ENCODE measurements at places on chromosomes 6 and 20.
A peak's percentile ranks its signal among the peaks of the same experiment; 100 is the strongest.

DNA sequence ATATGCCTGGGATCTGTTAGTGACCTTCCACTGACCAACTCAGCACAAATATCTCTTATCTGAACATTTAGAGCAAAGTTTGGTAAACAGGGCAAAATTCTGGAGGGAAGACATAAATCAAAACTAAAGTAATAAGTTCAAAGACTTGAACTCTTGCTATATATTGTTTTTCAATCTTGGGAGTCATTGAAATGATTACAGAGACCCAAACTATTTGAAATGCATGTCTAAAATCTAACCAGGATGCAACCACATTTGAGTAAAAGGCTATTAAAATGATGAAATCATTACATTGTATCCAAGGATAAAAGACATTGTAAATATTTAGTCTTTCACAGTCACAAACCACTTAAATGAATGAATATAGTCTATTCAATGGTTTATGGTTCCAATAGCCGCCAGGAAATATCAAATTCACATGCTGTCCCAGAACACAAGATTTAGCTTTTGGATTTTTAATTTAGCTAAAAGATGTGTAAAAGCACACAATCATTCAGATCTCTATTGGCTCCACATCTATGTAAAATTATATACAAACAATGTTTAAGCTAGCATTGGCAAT is 256.6 kb upstream of the EPHA7 start:
- no peak for DNase-seq

- DNase-seq = no peak
Observed at GRCh38 chr6:105273589-105273988, 93.8 kb upstream of the POPDC3 start.

- no peak for DNase-seq
Observed at GRCh38 chr20:24604966-24605665, 135.7 kb downstream of the SYNDIG1 start.

DNA sequence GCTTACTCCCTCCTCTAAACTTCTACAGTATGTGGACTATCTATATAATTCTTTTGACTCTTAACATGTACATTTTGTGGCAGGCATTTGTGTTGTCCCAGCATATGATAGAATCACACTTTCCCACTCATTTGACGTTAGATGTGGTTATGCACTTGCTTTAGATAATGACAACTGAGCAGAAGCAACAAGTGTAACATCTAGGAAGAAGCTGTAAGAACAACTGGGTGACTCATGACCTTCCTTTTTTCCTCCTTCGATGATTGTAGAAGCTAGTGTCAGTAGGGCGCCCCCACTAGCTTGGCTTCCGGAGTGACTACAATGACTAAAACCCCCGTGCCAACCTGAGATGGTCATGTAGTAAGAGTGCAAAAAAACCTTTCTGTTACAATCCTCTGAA is 74.6 kb upstream of the CEP85L start:
- DNase-seq = peak; percentile 71

- no peak for DNase-seq
Observed at GRCh38 chr20:3902446-3902845, 13.3 kb downstream of the PANK2 start.

DNA sequence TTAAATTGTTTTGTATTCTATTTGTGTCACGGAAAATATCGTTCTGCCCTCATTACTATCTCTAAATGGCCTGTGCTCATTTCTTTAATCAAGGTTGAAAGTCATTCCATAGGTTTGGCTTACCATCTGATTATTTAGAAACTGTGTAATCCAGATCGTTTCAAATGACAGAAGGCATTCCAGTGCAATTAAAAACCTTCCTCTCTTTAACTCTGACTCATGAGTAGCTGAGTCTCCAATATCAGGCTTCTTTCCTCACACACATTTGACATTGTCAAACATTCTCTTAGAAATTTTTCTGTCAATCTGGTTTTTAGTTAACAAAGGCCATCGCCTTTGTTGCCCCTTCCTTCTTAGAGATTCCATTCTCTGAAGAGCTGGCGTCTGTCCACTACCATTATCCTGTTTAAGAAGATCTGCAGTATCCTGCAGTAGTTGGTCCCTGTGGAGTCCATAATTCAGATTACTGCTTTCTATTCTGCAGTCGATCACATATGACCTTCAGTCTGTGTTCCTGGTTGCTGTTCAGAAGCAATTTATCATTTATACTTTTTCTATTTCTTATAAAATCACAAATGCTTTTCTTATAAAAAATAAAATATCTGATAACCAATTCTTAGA is 3.9 kb upstream of the TRDN start:
- DNase-seq = no peak

- no peak for DNase-seq
Observed at GRCh38 chr6:97626671-97627441, 343.8 kb upstream of the MMS22L start.

GRCh38 chr6:2857580-2858337 is 16.1 kb upstream of the SERPINB1 start:
- no peak for DNase-seq

- DNase-seq = no peak
Observed at GRCh38 chr6:51936531-51937290, 150.7 kb downstream of the PKHD1 start.

DNA sequence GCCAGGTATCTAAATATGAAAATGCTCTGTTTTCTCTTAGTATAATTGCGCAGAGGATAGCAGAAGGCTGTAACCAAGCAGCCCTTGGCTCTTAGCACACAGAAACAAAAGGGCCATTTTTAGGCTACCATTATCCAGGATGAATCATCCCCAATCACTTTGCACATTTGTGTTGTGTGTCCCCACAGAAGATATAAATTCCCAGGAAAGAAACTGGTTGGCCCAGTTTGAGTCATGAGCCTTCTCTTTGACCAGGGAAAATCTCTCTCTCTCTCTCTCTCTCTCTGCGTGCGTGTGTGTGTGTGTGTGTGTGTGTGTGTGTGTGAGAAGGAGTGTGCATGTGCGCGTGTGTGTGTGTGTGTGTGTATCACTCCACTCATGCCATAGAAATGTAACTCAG is 178.5 kb downstream of the FRK start:
- DNase-seq = no peak

DNA sequence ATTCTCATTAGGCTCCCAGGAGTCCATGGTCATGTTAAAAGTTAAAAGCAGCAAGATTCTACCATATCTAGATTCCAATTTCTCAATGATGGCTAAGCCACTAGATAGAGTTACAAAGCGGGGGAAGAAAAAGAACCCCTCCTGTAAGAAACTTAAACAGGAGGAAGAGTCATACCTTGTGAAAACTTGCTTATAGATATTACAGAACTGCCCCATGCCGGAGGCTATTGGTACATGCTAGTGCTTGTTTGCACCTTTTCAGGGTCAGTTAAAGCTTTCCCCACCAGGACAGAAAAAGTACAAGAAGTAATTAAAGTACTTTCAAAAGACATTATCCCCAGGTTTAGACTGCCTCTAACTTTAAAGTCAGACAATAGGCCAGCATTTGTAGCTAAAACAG is 15.5 kb upstream of the GSTA3 start:
- DNase-seq = no peak

- DNase-seq = no peak
Observed at GRCh38 chr6:50820869-50821264, 2.2 kb downstream of the TFAP2B start.

DNA sequence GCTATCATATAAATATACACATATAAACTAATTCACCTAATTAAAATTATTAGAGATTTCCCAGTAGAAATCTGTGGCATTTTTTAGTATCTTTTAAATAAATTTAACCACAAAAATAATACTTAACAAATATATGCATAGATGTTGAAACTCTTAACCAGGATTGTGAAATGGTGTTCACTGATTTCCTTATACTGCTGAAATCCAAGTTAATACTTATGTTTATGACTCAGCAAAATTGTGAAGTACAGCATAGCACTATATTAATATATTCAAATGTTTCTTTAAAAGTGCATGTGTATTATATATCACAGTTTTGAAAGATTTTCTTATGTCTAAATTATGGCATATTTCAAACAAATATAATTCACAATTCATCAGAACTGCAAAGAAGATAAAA is 328.2 kb upstream of the MANEA start:
- DNase-seq = no peak

DNA sequence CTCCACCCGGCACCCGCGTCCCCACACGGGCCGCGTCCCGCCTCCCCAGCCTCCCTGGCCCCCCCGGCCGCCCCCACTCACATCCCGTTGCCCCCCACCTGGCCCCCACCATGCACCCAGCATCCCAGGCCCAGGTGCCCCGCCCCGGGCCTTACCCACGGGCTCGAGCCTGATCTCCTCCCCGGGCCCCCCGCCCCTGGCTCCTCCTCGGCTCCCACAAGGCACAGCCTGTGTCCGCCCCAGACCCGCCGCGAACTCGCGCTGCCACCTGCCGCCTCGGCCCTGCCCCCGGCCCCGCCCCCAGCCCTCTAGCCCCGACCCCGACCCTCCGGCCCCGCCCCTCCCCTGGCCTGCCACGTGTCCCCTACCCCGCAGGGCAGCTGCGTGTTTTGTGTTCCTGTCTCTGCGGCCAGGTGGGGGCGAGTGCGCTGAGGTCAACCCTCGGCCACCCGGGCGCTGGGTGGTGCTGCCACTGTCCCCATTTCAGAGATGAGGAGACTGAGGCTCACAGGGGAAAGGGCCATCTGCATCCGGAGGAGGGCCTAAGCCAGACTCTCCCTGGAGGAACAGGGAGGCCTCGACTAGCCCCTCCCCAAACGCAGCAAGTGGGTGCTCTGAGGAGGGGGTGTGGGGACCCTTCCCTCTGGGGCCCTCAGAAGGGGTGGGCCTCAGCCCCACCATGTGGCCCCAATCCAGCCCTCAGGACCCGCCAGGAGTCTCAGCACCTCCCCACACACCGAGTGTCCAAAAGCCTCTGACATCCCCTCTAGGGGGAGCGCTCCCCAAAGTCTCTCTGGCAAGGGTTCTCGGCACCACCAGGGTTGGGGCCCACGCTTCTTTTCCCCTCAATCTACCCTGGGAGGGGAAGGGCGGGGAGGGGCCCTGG is 99.8 kb downstream of the TAF4 start:
- DNase-seq = no peak

DNA sequence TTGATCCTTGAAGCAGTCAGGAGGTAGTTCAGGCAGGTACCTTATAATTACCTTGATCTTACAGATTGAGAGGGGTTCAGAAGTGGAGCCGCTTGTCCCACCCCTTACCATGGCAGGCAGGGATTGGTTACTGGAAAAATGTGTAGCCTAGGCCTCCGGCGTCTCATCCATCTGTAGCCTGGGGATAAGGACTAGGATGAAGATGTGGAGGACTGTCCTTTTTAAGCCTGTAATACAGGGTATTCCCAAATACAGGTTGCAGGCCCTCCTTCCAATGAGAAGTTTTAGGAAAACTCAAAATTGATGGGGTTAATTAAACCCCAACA is 2.8 kb downstream of the HMGA1 start:
- no peak for DNase-seq

GRCh38 chr20:8646033-8646441 is 422.9 kb upstream of the PLCB4 start:
- DNase-seq = no peak

GRCh38 chr6:165266621-165267020 is 42.8 kb downstream of the C6orf118 start:
- no peak for DNase-seq

DNA sequence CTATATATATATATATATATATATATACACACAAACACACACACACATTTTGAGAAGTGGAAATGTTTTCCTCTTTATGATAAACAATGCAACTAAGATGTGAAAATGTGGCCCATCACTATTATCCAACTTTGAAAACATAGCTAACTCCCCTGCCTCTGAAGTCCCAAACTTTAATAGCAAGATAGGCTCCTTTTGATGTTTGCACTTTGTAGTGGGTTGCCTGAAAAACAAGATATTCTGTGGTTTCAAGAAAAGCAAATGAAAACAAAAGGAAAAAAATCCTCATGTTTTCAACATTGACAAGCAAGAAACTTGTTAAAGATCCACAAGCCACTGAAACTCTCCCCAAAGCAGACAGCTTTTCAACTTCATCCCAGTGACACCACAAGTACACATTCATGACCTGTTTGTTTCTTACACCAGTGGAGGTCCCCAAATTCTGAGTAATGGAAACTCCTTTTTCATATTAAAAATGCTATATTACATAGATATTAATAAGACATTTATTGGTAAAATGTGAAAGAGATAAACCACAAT is 90.0 kb downstream of the IPCEF1 start:
- DNase-seq = no peak

GRCh38 chr20:35120012-35120701 is 27.0 kb downstream of the EDEM2 start:
- no peak for DNase-seq

DNA sequence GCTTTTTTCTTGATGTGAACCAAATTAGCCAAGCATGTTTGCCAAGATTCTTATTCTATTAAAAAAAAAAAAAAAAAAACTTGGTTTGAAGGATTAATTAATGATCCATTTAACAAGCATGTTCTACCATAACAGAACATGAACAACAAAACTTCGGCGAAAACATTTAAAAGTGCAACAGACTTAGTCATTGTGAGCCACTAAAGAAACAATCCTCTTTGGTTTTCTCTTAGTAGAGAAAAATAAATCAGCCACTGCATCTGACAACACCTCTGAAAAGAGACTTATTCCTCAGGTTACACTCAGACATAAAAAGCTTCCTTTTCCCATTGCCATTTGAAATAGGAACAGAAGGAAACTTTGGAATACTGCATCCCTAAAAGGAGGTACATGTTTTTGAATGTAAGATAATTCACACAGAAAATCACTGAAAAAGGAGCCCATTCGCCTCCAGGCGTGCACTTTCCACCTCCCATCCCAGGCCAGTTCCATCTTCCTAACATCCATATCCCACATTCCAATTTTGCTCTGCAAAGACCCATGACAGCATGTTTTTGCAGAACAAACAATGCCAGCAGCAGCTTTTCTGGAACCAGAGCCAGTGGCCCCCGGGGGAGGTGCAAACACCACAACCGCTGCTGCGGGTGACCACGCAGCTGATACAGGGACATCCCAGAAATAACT is 79.5 kb downstream of the ZMYND8 start:
- DNase-seq = no peak

- no peak for DNase-seq
Observed at GRCh38 chr6:2751871-2752270, 1.1 kb upstream of the MYLK4 start.

- DNase-seq = no peak
Observed at GRCh38 chr6:56865081-56865875, 89.6 kb upstream of the BEND6 start.

DNA sequence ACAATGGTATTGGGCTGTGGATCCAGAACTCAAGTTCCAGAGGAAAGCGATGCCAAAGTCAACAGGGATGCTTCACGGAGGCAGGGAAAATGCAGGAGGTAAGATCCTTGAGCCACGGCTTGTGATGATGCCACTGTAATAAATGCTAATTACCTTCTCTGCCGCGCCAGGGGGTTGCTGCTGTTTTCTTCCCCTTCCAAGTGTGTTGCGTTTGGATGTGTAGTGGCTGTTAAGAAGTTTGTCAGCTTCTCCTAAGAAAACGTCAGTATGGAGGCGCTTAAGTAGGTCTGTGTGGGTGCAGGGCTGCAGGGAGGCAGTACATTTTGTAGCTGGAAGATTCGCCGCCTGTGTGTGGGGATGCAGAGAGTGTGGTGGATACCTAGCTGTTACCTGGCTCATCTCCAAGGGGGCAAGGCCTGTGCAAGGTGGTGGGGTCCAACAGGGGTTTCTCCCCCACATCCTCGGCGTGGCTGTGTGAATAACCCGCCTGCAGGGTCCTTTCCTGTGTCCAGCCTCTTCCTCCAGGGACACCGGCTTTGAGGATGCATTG is 318.7 kb downstream of the CDH4 start:
- DNase-seq = no peak

- peak; percentile 67 for DNase-seq
Observed at GRCh38 chr6:37048851-37049757, 43.6 kb downstream of the FGD2 start.

All from stimulated activated CD4-positive, alpha-beta T cell treated with anti-CD3 and anti-CD28 coated beads, Interleukin-1b, Interleukin-23, amount 100 ng/mL, for 24 hours (primary cell).